T-cell (primary cell): ENCODE measurements at places on chromosomes 12 and 14. TPM values are rescaled to one million over a fixed set of nuclear protein-coding genes. Genes with fewer than 3 reads are reported as not detected.

GRCh38 chr14:22982477-22983245, at the start of gene AJUBA:
TSS of gene AJUBA (minus strand) at chr14:22982551. CDS start at chr14:22982266, 285 bp downstream.
- peak; percentile 75 for DNase-seq

HECTD4 gene
- total RNA-seq, result 58.5 TPM

DNA sequence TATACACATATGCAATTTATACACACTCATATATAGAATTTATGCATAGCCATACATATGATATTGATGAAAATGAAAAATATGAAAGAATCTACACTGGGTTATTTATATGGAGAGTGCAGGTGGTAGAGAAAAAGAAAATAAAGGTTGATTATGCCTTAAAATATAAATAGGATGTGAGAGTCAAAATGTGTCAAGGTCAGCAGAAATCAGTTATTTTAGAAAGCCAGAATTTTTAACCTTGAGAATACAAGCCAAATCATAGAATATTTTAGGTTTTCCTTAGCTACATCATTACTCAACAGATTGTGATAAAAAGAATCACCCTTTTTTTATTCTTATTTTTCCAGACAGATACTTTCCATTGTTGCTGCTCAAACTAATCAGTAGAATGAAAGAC, 146.2 kb downstream of the SLC6A15 start:
- no peak for DNase-seq

DNA sequence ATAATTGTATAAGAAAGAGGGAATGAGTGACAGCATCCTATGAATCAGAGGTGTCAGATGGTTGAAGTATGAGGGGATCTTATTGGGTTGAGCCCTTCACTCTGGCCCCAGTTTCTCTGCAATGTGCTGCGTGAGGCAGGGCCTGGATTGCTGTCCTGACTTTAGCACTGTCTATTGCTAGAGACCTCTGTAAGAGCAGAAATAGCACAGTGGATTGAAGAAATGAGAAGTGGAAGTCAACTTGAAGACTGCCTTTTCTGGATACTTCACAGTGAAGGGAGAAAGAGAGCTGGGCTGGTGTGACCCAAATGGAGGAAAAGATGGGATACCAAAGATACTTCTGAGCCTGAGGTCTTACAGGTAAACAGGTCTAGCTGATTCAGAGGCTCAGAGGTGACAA, 5.8 kb downstream of the ASCL4 start:
- no peak for DNase-seq

GRCh38 chr14:82047777-82048470, 514.3 kb upstream of the SEL1L start:
- DNase-seq, result no peak

DNA sequence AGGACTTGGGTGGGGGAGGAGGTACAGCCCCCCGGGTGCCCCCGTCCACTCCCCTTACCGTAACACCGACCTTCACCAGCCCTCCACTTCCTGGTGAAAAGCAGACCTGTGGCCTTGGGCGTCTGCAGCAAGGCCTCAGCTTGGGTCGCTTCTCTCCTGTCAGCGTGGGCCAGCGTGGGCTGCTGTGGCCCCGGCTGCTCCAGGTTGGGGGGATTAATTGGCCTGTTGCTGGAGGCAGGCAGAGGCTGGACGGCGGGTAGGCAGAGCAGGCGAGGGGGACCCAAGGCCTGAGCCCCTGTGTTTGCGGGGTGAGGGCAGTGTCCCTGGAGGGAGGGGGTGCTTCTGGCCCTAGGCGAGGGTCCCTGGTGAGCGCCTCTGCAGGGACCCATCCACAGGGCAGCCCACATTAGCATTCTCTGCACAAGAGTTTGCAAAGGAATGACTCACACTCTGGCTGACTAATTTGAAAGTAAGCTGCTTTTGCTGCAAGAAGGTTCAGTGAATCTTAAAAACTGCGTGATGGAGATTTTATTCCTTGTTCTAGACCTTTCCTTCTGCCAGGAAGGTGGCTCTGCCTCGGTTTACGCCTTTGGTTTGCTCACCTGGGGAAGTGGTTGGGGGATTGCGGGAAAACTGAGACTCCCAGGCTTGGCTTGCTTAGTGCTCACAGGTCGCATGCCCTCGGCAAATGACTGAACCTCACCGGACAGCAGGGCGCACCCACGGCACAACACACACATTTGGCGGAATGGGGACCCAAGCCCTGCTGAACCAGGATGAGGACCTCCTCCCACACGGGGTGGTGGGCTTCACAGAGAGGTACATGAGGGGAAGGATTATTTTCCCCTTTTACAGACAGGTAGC, 37.9 kb upstream of the DLK1 start:
- DNase-seq, result no peak

DNA sequence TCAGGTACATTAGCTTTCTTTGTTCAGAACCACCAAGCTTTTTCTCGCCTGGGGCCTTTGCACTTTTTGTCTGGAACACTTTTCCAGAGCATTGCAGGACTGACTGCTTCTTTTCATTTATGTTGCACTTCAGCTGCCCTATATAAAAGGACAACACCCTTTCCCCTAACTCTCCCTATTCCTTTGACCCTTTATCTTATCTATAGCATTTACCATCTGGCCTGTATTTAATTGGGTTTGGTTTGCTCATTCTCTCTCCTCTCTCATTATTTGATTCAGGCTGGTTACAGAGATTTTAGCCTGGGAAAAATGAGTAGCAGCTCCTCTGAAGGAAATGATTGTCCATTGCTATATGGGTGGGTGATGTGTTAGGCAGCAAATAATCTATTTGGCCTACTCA, 165.4 kb downstream of the KICS2 start:
- DNase-seq, result no peak

OR4N2 gene
- total RNA-seq, result not detected

DNA sequence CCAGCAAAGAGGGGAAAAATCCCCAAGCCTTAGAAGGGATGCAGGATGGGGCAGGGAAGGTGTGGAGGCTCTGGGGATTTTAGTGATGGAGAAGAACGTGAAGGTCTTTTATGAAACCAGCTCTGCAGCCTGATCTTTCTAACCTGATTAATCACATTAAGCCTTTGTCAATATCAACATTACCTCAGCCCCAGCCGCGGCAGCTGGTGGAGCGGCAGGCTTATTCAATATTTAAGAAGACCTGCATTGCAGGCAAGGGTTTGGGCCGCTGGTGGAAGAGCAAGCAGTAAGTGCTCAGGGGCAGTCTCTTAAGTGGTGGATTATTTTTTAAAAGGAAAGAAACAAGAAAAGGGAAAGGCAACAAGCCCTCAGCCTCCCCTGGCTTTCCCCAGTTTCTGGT, 16.6 kb downstream of the RPH3A start:
- DNase-seq, result no peak

GRCh38 chr14:57244106-57244505, 24.6 kb downstream of the EXOC5 start:
- DNase-seq, result no peak

SMOC1 gene
- not detected for total RNA-seq

- no peak for DNase-seq
Measured at GRCh38 chr14:57866199-57866705, 360 bp upstream of the SLC35F4 start.

GRCh38 chr12:5248230-5248629, 183.7 kb upstream of the NTF3 start:
- no peak for DNase-seq

- no peak for DNase-seq
Measured at GRCh38 chr14:97705976-97706375, 908.8 kb downstream of the VRK1 start.

GPD1 gene
- 1.1 TPM for total RNA-seq

DNA sequence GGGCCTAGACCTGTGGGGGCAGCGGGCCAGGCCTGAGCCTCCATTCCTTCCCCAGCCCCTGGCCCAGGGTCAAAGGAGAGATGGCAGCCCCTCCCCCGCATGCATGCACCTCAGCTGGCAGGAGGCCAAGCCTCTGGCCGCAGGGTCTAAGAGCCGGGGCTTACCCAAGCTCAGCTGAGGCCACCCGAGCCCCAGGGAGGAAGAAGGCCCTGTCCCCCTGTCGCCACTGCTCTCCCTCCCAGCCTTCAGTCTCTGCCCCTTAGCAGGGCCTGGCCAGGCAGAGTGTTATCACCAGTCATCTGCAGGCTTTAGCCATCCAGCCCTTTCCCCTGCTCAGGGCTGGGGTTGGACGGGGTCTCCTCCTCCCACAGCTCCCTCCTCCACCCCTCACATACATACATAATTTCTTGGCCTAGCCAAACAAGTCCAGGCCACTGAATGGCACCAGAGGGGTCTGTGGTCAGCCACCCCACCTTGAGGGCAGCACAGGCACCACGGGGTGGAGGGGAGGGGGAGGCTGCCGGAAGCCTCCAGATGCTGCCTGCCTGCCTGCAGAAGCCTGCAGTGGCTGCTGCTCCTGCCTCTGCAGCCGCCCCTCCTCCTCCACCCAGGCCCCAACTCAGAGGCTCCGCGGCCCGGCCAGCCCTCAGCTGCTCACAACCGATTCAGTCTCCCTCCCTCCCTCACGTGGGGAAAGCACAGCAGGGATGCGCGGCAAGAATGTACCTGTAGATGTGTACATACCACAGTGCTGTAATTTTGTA, 22.8 kb downstream of the RAB35 start:
- no peak for DNase-seq

DNA sequence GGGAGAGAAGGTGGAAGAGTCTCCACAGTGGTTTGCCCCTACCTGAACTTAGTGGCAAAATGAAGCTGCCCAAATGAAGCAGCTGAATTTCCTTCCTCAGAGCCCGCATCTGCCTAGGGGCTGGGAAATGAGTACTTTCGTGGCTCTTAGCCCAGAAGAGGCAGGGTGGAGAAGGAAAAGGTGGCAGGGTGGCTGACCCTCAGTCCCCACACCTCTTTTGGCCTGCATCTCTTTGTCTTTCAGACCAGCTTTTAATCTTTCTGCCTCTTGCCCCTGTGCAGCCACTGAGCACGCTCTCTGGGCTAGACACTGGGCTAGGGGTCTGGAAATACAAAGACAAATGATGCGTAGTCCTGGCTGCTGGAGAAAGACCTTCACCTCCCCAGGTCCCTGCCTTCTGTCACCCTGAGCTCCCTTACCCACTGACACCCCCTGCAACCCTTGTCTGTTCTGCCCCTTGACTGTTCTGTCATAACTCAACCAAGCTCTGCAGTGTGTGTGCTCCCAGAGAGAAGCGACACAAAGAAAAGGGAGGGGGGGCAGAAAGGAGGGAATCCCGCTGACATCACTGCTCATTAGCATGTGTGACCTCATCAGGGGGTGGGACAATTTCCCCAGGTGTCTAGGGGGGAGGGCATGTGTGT, 371 bp upstream of the REM2 start:
- peak; percentile 27 for DNase-seq

- DNase-seq, result no peak
Measured at GRCh38 chr12:2396448-2396871, 343.7 kb downstream of the CACNA1C start.

UNC79 gene
- total RNA-seq, result not detected

GRCh38 chr12:67634303-67634761, 14.2 kb upstream of the DYRK2 start:
- DNase-seq, result no peak

DNA sequence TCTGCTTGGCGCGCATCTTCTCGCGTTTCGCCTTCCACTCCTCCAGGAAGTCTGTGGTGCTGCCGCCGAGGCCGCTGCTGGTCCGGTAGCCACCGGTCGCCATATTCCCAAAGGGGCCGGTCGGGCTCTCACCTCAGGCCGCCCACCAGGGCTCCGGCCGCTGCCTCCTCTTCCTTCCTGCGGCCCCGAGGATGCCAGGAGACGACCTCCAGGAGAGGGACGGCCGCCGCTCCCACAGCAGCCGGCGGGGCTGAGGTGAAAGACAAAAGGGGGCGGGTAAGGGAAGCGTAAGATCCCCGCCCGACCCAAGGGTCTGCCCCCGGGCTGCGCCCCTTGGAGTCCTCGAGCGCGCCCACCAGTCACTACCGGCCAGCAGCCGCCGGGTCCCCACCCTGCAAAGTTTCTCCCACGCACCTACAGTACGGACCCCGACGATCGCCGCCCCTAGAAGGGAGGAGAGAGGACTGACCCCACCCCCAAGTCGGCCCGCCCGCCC, 574 bp downstream of the PAWR start:
- DNase-seq, result no peak

- no peak for DNase-seq
Measured at GRCh38 chr12:18430425-18431048, 169.2 kb downstream of the PIK3C2G start.
